ENCODE measurements at places on chromosomes 1 and 21. TPM values are rescaled to one million over a fixed set of nuclear protein-coding genes. Genes with fewer than 3 reads are reported as not detected.

GRCh38 chr1:167477986-167478385 lies 40.3 kb downstream of the CD247 start:
- peaks cover 78% of the 10 kb centered on the region for H3K4me1 ChIP-seq
- H3K27ac ChIP-seq: no peak overlapping the region
- no peak for DNase-seq
- H3K27me3 ChIP-seq: no peaks in the 10 kb centered on the region
- no peak overlapping the region for H3K4me3 ChIP-seq

DNA sequence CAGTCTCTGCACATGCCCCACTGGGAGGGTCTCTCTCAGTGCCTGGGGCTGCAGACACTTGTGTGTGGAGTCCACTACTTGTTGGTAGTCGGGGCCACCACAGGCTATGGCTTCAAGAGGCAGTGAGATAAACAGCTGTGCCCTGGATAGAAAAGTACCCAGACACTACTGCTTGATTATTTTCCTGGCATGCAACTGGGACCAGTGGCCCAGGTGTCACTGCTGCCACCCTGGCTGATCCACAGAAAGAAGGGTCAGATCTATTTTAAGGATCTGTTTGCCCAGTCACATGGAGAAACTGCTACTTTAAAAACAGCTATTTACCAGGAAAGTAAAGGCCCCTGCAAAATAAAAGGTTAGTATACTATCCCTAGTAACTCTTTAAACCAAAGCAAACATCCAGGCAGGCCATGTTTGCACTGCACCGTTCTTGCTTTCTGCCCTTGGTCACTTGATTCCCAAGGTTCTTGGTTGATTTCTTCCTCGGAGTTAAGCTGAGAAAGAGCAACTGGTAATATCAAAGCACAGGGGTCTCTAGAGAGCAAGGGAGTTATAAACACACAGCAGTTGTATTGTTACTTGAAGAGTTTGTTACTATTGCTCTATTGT lies 99.9 kb downstream of the GLUL start:
- no peak for DNase-seq
- peaks cover 2% of the 10 kb centered on the region for H3K4me1 ChIP-seq
- no peak overlapping the region for H3K27ac ChIP-seq
- peaks cover 6% of the 10 kb centered on the region for H3K27me3 ChIP-seq
- no peaks in the 10 kb centered on the region for H3K36me3 ChIP-seq

DNA sequence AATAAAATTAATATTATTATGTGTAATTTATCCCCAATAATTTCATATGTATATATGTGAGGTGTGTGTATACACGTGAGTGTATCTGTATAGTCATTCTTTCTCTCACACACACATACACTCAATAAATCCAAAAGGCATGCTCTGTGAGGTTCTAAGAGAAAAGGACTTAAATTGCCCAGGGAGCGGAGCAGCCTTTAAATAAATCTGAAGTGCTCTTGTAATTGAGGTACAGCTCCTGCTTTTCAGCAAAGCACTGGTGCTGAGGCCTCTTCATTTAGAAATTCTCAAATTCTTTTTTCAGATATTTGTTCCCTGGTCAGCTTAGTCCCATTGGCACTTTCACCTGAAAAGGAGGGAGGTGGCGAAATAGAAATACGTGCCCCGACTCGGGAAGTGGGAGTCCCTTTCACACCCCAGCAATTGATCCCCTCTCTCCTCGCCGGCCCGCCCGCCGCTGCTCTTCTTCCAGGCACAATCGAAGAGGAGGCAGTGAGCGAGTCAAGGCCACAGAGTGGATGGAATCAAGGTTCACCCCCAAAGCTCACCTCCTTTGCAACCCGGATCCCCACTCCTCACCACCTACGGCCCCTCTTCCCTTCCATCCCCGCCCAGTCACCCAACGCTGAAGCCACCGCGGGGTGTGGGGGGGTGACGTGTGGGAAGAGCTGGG lies 944 bp downstream of the PLPPR5 start:
- H3K27ac ChIP-seq: no peak overlapping the region

DNA sequence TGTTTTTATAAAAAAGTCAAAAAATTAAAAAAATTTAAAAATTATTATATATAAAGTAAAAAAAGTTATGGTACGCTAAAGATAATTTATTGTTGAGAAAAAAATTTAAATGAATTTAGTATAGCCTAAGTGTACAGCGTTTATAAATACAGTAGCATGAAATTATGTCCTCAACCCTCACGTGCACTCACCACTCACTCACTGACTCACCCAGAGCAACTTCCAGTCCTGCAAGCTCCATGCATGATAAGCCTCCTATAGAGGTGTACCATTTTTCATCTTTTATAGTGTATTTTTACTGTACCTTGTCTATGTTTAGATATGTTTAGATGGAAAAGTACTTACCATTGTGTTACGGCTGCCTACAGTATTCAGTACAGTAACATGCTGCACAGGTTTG lies 5.1 kb downstream of the DISC1 start:
- no peaks in the 10 kb centered on the region for H3K36me3 ChIP-seq
- H3K27ac ChIP-seq: no peak overlapping the region
- no peak for DNase-seq
- peaks cover 13% of the 10 kb centered on the region for H3K4me1 ChIP-seq

- no peak for DNase-seq
- no peak overlapping the region for H3K27ac ChIP-seq
- H3K4me3 ChIP-seq: no peak overlapping the region
- no peaks in the 10 kb centered on the region for H3K36me3 ChIP-seq
- H3K27me3 ChIP-seq: peaks cover 1% of the 10 kb centered on the region
- no peaks in the 10 kb centered on the region for H3K4me1 ChIP-seq
These were observed 25.5 kb upstream of the CYP2J2 start for GRCh38 chr1:59952065-59952464.

NTMT2 gene
- not detected for total RNA-seq

SPRR2E gene
- not detected for total RNA-seq

Data from activated T-helper 2 cell treated with anti-CD3 and anti-CD28 coated beads, Interferon-gamma antibody, Interleukin-2, Interleukin-4, amounts not matched to agents 10 μg/mL and 5 μg/mL and 100 μg/mL, durations not matched to agents 14 hours and 24 hours and 36 hours (primary cell).